CD4-positive, CD25-positive, alpha-beta regulatory T cell (primary cell): ENCODE measurements at places on chromosomes 2 and 18. TPM values are rescaled to one million over a fixed set of nuclear protein-coding genes. Genes with fewer than 3 reads are reported as not detected.

The PDK1 gene
- total RNA-seq, result 53.0 TPM

The INHA gene
- not detected for total RNA-seq

The CCBE1 gene
- not detected for total RNA-seq

The EGR4 gene
- 0.69 TPM for total RNA-seq

The RNF125 gene
- total RNA-seq, result 81.7 TPM

The TDRD15 gene
- not detected for total RNA-seq

The IHH gene
- not detected for total RNA-seq

The CPO gene
- not detected for total RNA-seq

The KLHL30 gene
- not detected for total RNA-seq

The LINC00305 gene
- not detected for total RNA-seq

The FBXO15 gene
- total RNA-seq, result not detected

The GNLY gene
- total RNA-seq, result 2.4 TPM

The TRIM43 gene
- total RNA-seq, result not detected

The SP5 gene
- total RNA-seq, result not detected

The CCL20 gene
- total RNA-seq, result 3.7 TPM

The MBD5 gene
- total RNA-seq, result 62.6 TPM

The MRO gene
- not detected for total RNA-seq

The PIGN gene
- total RNA-seq, result 14.0 TPM

The PHOSPHO2 gene
- total RNA-seq, result 5.5 TPM

The ADAM23 gene
- 0.10 TPM for total RNA-seq

The ACVR1 gene
- total RNA-seq, result 64.2 TPM

The NCKAP5 gene
- total RNA-seq, result not detected

The THSD7B gene
- not detected for total RNA-seq

The ZNF396 gene
- not detected for total RNA-seq

The OSR1 gene
- total RNA-seq, result not detected

The ZNF385B gene
- total RNA-seq, result not detected

The NT5C1B gene
- not detected for total RNA-seq

The CTAGE1 gene
- not detected for total RNA-seq

The MAPK4 gene
- total RNA-seq, result not detected

The UGP2 gene
- total RNA-seq, result 118 TPM

The AP1S3 gene
- 3.7 TPM for total RNA-seq
